ENCODE measurements at places on chromosomes 13 and 19.

DNA sequence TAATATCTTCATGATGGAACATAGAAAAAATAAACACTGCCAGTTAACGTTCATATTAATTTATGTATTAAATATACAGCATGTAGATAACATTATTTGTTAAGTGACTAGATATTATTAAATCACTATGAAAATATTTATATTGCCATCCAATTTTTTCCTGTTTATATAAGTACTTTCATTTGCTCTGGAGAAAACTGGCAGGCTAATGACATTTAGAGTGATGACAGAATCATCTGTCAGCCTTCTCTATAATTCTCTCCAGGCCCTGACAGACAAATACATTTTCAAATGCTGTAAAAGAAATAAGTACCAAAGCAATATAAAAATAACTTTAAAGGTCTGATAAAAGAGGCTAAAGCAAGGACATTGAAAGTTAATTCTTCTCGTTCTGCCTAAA lies 2556.7 kb upstream of the PCDH20 start:
- no peak for DNase-seq

GRCh38 chr13:113887700-113888201 lies 23.9 kb upstream of the GAS6 start:
- DNase-seq, result no peak

GRCh38 chr13:25619897-25620296 lies 248.1 kb downstream of the ATP8A2 start:
- no peak for DNase-seq

- no peak for DNase-seq
Observed at GRCh38 chr19:35334144-35334753, 5.3 kb downstream of the CD22 start.

- DNase-seq, result no peak
Observed at GRCh38 chr13:22800526-22801401, 380.0 kb upstream of the SGCG start.

GRCh38 chr13:65613004-65613403 lies 1617.1 kb downstream of the PCDH9 start:
- DNase-seq, result no peak

DNA sequence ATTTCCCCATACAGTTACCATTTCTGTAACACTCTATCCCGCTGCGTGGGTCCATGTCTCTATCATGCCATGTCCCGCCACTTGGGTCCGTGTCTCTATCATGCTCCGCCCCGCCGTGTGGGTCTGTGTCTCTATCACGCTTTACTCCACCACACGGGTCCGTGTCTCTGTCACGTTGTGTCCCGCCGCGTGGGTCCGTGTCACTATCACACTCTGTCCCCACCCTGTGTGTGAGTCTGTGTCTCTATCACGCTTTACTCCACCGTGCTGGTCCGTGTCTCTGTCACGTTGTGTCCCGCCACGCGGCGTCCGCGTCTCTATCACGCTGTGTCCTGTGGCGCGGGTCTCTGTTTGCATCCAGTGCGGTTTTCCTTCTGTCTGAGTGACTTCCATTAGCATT lies 11.6 kb downstream of the ADPRHL1 start:
- no peak for DNase-seq

DNA sequence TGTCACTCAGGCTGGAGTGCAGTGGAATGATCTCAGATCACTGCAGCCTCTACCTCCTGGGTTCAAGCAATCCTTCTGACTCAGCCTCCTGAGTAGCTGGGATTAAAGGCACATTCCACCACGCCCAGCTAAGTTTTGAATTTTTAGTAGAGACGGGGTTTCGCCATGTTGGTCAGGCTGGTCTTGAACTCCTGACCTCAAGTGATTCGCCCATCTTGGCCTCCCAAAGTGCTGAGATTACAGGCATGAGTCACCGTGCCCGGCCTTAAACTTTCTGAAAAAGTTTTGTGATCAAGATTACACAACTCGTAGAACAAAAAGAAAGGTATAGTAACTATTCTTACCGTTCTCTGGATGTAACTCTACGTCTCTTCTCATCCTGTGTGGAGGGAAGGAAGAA lies 21.2 kb downstream of the DNMT1 start:
- DNase-seq, result no peak
